ENCODE measurements at places on chromosomes 4 and X. TPM values are rescaled to one million over a fixed set of nuclear protein-coding genes. Genes with fewer than 3 reads are reported as not detected.

The MAP9 gene
- 94.1 TPM for total RNA-seq

The ETDB gene
- total RNA-seq = not detected

The MTNR1A gene
- 2.8 TPM for total RNA-seq

The GAGE12E gene
- not detected for total RNA-seq

The TEX11 gene
- not detected for total RNA-seq

The NFKB1 gene
- 9.7 TPM for total RNA-seq
